ENCODE measurements at places on chromosomes 16 and 17. TPM values are rescaled to one million over a fixed set of nuclear protein-coding genes. Genes with fewer than 3 reads are reported as not detected.

GRCh38 chr17:16915752-16916556 lies 56.0 kb downstream of the TNFRSF13B start:
- no peak overlapping the region for H3K4me3 ChIP-seq
- H3K27me3 ChIP-seq: no peaks in the 10 kb centered on the region
- H3K27ac ChIP-seq: no peak overlapping the region
- H3K4me1 ChIP-seq: no peaks in the 10 kb centered on the region
- peak; percentile 61 for DNase-seq

DNA sequence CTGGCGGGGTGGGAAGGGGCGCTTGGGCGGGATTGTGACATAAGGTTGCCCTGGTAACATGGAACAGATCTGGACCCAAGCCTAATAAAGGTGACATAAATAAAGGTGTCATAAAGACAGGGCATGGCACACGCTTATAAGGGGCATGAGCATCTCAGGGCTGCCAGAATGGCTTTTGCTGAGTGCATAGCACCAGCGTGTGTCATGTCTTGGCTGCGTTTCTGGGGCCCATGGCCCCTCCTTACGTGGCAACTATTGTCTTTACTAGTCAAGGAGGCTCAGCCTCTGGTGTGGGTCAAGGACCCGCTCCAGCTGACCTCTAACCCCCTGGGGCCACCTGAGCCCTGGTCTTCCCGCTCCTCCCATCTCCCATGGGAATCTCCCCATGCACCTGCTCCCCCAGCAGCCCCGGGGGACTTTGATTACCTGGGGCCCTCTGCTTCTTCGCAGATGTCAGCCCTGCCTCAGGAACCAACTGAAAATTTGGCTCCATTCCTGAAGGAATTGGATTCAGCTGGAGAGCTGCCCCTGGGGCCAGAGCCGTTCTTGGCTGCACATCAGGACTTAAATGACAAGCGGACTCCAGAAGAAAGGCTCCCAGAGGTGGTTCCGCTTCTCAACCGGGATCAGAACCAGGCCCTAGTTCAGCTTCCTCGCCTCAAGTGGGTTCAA lies 13.9 kb downstream of the LRRC37B start:
- H3K27ac ChIP-seq: no peak overlapping the region
- no peaks in the 10 kb centered on the region for H3K36me3 ChIP-seq
- no peaks in the 10 kb centered on the region for H3K4me1 ChIP-seq
- no peak for DNase-seq
- no peaks in the 10 kb centered on the region for H3K27me3 ChIP-seq

DNA sequence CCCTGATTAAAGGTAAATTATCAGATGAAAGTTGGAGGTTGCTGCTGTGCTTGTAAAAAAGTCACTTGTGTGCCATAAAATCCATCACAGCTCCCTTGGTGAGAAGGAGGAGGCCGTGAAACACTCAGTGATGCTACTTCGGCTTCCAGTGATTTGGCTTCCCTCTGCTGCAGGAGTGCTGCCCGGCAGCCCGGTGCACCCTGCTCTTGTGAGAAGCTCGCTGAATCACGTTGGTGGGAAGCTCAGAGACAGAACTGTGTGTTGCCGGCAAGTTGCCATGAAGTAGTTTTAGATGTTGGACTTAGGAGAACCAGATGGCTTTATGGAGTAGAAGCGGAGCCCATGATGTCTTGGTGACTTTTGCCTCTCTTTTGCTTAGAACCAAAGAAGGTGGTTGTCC lies 33.3 kb downstream of the MSI2 start:
- H3K4me1 ChIP-seq: peaks cover 31% of the 10 kb centered on the region
- H3K27ac ChIP-seq: no peak overlapping the region
- H3K4me3 ChIP-seq: no peak overlapping the region

The TEDC2 gene
- total RNA-seq: 48.5 TPM

DNA sequence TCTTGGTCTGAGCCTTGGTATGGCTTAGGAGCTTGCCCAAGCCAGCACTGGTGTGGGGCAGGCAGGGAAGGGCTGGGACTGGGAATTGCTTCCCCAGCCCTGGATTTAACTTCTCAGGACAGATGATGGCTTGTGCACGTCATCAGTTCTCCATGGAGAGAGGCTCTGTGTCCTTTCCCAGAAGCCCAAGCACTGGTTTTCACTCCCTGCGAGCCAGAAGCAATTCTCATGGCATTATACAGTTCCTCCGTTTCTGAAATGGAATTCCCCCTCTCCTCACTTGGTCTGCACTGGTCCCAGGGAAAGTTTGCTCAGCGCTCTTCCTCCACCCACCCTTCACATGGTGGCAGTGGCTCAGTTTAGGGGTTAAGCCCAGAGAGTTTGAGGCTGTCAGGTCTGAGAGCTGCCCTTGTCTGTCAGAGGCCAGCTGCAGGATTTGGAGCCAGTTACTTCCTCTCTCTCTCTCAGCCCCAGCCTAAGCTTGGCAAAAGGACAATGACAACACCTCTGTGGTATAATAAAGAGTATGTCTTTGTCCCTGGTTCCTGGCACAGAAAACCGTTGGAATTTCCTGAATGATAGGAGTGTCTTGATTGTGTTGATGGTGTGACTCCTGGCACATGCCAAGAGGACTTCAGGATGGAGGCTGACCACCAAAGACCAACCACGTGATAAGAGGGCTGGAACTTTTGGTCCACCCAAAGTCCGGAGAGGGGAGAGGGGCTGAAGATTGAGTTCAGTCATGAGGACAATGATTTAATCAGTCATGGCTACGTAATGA lies 219.6 kb upstream of the TNRC6C start:
- no peak overlapping the region for H3K27ac ChIP-seq
- no peak overlapping the region for H3K4me3 ChIP-seq
- DNase-seq: no peak
- no peaks in the 10 kb centered on the region for H3K36me3 ChIP-seq
- H3K27me3 ChIP-seq: no peaks in the 10 kb centered on the region

- no peak for DNase-seq
- no peaks in the 10 kb centered on the region for H3K36me3 ChIP-seq
- H3K27ac ChIP-seq: no peak overlapping the region
- peaks cover 16% of the 10 kb centered on the region for H3K4me1 ChIP-seq
- no peaks in the 10 kb centered on the region for H3K27me3 ChIP-seq
- H3K4me3 ChIP-seq: no peak overlapping the region
These were observed 22.7 kb downstream of the UTS2R start for GRCh38 chr17:82394278-82394677.

DNA sequence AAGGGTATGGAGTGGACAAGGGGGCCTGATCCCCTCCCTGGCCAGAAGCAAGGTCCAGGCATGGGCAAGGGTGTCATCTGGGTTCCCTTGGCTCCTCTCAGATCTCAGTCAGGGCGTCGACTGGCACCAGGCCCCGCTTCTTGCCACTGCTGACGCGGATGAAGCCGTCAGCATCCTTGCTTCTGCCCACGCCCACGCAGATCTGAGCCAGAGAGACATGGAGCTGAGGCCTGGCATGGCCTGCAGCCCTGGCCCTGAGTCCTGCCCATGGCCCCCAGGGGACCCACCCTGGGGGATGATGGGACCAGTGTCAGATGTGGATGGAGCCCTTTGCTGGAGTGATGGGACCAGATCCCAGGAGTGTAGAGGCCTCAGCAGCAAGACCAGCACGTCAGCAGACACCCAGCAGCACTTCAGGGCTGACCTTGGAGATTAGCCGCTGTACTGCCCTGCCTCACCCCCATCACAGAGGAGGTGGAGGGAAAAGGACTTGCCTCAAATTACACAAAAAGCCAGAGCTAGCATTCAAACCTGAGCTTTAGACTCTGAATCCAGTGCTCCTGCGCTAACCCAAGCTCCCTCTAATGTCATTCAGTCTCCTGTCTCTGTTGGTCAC lies 12.2 kb downstream of the RPL19 start:
- no peaks in the 10 kb centered on the region for H3K27me3 ChIP-seq
- peaks cover 19% of the 10 kb centered on the region for H3K4me1 ChIP-seq
- H3K4me3 ChIP-seq: no peak overlapping the region
- no peaks in the 10 kb centered on the region for H3K36me3 ChIP-seq
- DNase-seq: no peak
